ENCODE measurements at places on chromosomes 5 and 9. TPM values are rescaled to one million over a fixed set of nuclear protein-coding genes. Genes with fewer than 3 reads are reported as not detected.

- H3K27me3 ChIP-seq: no peaks in the 10 kb centered on the region
- H3K36me3 ChIP-seq: no peaks in the 10 kb centered on the region
- no peaks in the 10 kb centered on the region for H3K4me1 ChIP-seq
- H3K27ac ChIP-seq: no peak overlapping the region
- no peak for DNase-seq
- no peak overlapping the region for H3K4me3 ChIP-seq
Observed at GRCh38 chr5:43993634-43994351, 390.8 kb downstream of the NNT start.

- no peaks in the 10 kb centered on the region for H3K27me3 ChIP-seq
- H3K4me3 ChIP-seq: no peak overlapping the region
- no peak overlapping the region for H3K27ac ChIP-seq
Observed at GRCh38 chr5:57635146-57635777, 152.7 kb upstream of the ACTBL2 start.

DNA sequence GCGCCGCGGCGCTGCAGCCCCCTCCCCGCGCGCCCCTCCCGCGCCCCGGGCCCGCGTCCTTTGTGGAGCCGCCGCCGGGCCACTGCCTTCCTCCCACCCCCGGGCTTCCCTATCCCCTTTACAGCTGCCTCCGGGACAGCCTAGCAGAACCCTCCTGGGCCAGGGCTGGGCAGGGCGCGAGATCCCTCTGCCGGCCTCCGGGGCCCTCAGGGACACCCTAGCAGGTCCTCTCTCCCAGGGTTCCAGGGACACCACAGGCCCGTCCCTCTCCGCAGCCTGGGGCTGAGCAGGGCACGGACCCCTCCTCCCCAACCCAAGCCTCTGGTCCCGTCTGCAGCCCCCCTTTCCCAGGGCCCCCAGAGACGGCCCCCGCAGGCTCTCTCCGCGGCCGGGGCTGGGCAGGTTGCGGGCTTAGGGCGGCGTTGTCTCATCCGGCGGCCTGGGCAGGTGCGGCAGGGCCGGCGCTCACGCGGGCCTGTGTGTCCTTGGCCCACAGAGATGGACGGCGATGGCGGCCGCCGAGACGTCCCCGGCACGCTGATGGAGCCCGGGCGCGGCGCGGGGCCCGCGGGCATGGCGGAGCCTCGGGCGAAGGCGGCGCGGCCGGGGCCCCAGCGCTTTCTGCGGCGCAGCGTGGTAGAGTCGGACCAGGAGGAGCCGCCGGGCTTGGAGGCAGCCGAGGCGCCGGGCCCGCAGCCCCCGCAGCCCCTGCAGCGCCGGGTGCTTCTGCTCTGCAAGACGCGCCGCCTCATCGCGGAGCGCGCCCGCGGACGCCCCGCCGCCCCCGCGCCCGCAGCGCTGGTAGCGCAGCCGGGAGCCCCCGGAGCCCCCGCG, 710 bp downstream of the WNK2 start:
- no peaks in the 10 kb centered on the region for H3K27me3 ChIP-seq
- H3K4me3 ChIP-seq: peak overlapping the region; percentile 60
- peak overlapping the region; percentile 71 for H3K27ac ChIP-seq
- H3K4me1 ChIP-seq: peaks cover 45% of the 10 kb centered on the region
- no peak for DNase-seq

DNA sequence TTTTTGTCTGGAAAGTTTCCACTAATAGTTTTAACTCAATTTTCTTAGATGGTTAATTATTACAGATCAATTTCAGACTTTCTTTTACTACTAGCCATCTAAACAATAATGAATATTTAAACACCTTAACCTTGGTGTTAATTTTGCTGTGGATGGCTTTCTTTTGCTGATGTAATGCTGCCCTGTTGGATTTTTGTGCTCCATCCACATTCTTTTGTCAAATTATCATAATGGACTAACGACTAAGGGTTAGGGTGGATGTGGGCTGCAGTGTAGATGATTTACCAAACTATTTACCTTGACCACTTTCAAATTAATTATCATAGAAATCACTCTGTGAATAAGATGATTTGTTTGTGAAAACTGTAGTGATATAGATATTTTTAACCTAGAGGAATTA, 15.6 kb upstream of the TMEM38B start:
- no peaks in the 10 kb centered on the region for H3K27me3 ChIP-seq
- H3K36me3 ChIP-seq: no peaks in the 10 kb centered on the region
- no peak overlapping the region for H3K4me3 ChIP-seq

DNA sequence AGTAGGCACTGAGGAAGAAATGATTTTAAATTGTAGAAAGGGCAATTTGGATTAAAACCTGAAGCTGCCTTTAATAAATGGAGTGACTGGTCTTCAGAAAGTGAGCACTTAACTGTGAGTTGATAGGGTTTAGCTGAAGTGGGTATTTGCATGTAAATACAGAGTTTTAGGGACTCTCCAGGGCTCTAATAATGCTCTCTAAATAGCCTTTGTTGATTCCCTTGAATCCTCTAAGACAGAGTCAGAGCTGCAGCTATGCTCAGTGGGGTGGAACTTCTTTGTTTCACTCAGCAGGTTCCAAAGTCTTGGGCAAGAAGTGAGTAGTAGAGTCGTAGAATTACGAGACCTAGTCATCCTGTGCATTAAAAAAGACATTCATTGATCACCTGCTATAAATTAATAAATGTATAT, 21.4 kb downstream of the GLRA1 start:
- no peaks in the 10 kb centered on the region for H3K27me3 ChIP-seq
- H3K27ac ChIP-seq: no peak overlapping the region
- H3K4me1 ChIP-seq: no peaks in the 10 kb centered on the region
- H3K4me3 ChIP-seq: no peak overlapping the region

- no peaks in the 10 kb centered on the region for H3K36me3 ChIP-seq
- peak overlapping the region; percentile 60 for H3K27ac ChIP-seq
- H3K27me3 ChIP-seq: no peaks in the 10 kb centered on the region
Observed at GRCh38 chr5:156354571-156354970, 27.6 kb downstream of the SGCD start.

GRCh38 chr5:172905346-172906140, 53.7 kb upstream of the RPL26L1 start:
- no peak for DNase-seq
- peaks cover 54% of the 10 kb centered on the region for H3K4me1 ChIP-seq
- H3K36me3 ChIP-seq: no peaks in the 10 kb centered on the region
- peak overlapping the region; percentile 92 for H3K27ac ChIP-seq
- no peak overlapping the region for H3K4me3 ChIP-seq
- no peaks in the 10 kb centered on the region for H3K27me3 ChIP-seq

GRCh38 chr5:1488882-1489680, 34.7 kb downstream of the LPCAT1 start:
- H3K36me3 ChIP-seq: peaks cover 4% of the 10 kb centered on the region
- no peaks in the 10 kb centered on the region for H3K4me1 ChIP-seq
- H3K27ac ChIP-seq: no peak overlapping the region
- no peaks in the 10 kb centered on the region for H3K27me3 ChIP-seq

- no peak for DNase-seq
- H3K4me1 ChIP-seq: no peaks in the 10 kb centered on the region
- H3K36me3 ChIP-seq: no peaks in the 10 kb centered on the region
- no peak overlapping the region for H3K27ac ChIP-seq
- no peak overlapping the region for H3K4me3 ChIP-seq
- no peaks in the 10 kb centered on the region for H3K27me3 ChIP-seq
Observed at GRCh38 chr5:84487963-84488362, 103.3 kb upstream of the EDIL3 start.

GRCh38 chr9:109369285-109369684, 48.4 kb upstream of the EPB41L4B start:
- H3K36me3 ChIP-seq: no peaks in the 10 kb centered on the region
- no peak for DNase-seq
- no peaks in the 10 kb centered on the region for H3K4me1 ChIP-seq

GRCh38 chr5:117496801-117497200, 922.2 kb upstream of the SEMA6A start:
- no peak overlapping the region for H3K4me3 ChIP-seq
- H3K27ac ChIP-seq: no peak overlapping the region
- DNase-seq: no peak
- no peaks in the 10 kb centered on the region for H3K27me3 ChIP-seq
- no peaks in the 10 kb centered on the region for H3K36me3 ChIP-seq
- H3K4me1 ChIP-seq: no peaks in the 10 kb centered on the region

DNA sequence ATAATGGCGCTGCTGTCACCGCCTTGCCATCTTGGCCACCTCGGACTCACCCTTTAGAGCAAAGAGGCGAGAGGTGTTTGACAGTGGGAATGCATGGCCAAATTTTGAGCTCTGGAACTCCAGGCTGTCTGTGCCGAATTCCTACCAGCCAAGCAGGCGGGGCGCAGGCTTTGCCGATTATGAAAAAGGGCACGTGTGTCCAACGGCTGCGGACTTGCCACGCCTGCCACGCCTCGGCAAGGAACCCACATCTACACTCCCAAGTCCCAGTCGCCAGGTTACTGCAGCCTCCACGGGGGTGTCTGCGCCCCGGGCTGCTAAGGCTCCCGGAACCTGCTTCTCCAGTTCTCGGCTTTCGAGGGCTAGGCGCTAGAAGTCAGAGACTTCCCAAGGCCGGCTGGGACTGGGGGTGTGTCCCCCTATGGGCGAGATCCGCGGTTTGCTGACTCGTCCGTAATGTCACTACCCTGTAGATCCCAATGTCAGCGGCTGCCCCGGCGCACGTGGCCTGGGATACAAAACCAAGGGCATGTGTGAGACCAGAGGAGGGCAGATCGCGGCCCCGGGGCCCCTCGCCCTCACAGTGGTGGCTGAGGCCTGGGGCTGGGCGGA, 2.8 kb downstream of the NPR3 start:
- peaks cover 32% of the 10 kb centered on the region for H3K27me3 ChIP-seq
- H3K4me1 ChIP-seq: peaks cover 30% of the 10 kb centered on the region
- no peak overlapping the region for H3K27ac ChIP-seq

DNA sequence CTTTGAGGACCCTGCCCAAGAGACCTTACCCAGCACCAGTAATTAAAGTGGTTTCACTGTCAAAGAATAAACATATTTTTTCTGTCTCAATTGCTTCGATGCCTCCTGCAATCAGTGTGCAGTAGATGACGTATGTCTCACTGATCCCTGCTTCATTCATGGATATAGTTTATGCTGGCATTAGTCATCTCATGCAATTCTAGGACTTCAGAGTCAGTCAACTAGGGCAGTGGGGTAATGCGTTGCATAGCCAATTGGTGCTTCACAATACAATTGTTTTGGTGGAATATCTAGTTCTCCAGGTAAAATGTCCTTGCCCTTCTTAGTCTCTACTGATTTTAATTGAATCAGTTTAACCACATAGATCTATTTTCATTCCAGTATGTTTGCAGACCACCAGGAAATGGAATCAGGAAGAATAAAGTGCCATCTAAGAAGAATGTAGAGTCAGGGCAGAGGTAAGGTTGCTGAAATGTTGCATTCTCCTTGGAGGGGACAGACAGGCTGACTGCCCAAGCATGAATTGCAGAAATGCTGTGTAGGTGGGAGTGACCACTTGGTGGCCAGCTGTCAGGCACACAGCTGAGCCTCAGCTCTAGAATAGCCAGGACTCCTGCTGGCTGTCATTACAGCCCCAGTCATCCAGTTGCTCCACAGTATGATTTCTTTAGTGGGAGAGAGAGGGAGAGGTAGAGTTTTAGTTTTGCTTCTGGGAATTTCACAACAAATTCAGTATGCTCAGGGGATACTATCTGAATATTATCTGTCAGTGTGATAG, 73.5 kb upstream of the MEGF10 start:
- H3K36me3 ChIP-seq: no peaks in the 10 kb centered on the region
- H3K27me3 ChIP-seq: no peaks in the 10 kb centered on the region
- no peak overlapping the region for H3K4me3 ChIP-seq
- no peaks in the 10 kb centered on the region for H3K4me1 ChIP-seq
- H3K27ac ChIP-seq: no peak overlapping the region

DNA sequence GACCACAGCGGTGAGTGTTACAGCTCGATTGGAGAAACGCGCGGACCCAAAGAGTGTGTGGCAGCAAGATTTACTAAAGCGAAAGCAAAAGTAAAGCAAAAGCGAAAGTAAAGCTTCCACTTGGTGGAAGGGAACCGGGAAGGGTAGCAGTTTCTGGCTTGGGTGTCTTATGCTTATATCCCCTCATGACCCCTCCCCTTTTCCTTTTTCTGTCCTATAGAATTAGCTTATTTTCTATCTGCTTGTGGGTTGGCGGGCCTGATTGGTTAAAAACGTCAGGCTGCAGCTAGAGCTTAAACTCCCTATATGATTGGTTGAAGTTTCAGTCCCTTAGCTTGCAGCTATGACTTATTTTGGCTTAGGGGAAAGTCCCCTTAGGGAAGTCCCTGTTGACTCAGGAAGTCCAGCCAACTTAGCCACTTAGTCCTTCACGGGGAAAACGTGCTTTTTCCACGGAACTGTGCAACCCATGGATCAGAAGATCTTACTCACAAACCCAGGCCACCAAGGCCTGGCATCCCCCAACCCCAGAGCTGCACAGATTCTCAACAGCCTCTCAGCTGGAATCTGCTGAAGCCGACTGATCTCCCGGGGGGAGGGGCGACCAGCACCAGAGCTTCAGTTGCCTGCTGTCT, 114.2 kb upstream of the ADAMTS16 start:
- no peak overlapping the region for H3K27ac ChIP-seq
- no peaks in the 10 kb centered on the region for H3K27me3 ChIP-seq
- DNase-seq: no peak
- H3K4me3 ChIP-seq: no peak overlapping the region
- H3K36me3 ChIP-seq: no peaks in the 10 kb centered on the region

- no peaks in the 10 kb centered on the region for H3K4me1 ChIP-seq
- H3K27me3 ChIP-seq: no peaks in the 10 kb centered on the region
- H3K27ac ChIP-seq: no peak overlapping the region
- H3K4me3 ChIP-seq: no peak overlapping the region
- no peaks in the 10 kb centered on the region for H3K36me3 ChIP-seq
- DNase-seq: no peak
Observed at GRCh38 chr9:109253241-109253636, 67.6 kb downstream of the EPB41L4B start.

DNA sequence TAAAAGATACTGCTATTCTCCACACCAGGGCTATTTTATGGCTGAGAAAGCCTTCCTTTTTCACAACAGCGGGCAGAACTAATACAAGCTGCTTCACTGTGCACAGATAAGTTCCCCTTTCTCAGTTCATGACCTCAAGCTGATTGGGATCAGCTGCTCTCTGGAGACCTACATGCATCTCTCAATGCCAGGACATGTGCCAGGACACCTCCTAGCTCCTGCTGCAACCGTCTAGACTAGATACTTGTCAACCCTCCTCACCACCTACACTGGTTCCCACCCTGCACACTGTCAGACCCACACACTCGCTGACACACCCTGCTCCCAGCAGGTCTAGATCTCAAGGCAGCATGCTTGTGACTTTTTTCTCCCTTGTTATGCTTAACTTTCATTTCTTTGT, 39.8 kb downstream of the STARD4 start:
- H3K4me3 ChIP-seq: no peak overlapping the region
- no peaks in the 10 kb centered on the region for H3K27me3 ChIP-seq
- DNase-seq: no peak

GRCh38 chr9:36762958-36763357, 190.3 kb downstream of the MELK start:
- no peak overlapping the region for H3K4me3 ChIP-seq
- DNase-seq: no peak
- peaks cover 9% of the 10 kb centered on the region for H3K27me3 ChIP-seq
- no peak overlapping the region for H3K27ac ChIP-seq
- H3K36me3 ChIP-seq: no peaks in the 10 kb centered on the region

CRHBP gene
- 0.36 TPM for total RNA-seq

SHOC1 gene
- not detected for total RNA-seq

ACTBL2 gene
- total RNA-seq: not detected

ALDH1B1 gene
- total RNA-seq: 50.9 TPM

GFM2 gene
- 19.4 TPM for total RNA-seq

PCDHGA2 gene
- total RNA-seq: 0.66 TPM

INPP5E gene
- 6.0 TPM for total RNA-seq

TEX48 gene
- not detected for total RNA-seq
